ENCODE measurements at places on chromosomes 6 and 20.

DNA sequence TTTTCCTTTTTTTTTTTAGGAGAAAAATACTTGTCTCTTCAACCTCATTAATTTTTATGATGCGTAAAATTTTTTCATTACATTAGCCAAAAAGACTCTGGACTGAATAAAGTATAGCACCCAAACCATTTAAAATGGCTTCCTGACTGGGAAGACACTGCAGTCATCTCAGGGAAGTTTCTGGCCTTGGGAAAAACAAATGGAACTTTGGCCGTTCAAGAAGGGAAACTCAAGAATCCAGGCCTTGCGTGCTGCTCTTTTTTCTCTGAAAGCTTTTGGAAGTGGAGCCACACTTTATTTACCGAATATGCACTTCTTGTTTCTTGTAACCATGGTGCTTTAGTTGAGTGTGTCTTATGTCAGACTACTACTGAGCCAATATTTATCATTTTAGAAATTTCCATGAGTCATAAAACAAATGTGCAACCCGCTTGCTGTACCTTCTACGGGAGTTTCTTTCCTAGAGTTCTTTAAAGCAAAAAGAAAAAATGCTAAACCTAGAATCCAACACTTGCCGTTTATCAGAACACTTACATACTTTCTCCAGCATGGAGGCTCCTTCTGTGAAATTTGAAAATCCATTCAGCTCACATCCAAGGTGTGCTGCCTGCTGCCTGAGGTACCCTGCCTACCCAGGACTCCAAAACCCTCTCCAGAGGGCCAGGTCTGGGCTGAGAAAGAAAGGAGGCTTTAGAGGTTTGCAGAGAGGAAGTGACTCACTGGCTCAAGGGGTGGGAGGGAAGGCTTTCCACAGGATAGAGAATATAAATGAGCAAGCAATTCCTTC lies 11.5 kb upstream of the DSTN start:
- peak; percentile 4 for DNase-seq

DNA sequence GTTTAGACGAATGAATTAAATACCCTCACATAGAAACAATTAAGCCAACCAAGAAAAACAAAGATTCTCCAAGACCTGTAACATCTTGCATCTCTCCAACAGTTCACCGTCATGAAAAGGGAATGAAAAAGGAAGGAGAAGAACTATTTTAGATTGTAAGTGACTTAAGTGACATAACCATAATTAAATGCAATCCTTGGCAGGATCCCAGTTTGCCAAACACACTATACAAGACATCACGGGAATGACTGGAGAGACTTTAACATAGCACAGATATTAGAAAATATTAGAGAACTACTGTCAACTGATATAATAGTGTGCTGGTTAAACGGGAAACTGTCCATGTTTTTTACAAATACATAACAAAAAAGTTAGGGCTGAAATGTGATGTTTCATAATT lies 22.2 kb downstream of the EPB41L2 start:
- no peak for DNase-seq

DNA sequence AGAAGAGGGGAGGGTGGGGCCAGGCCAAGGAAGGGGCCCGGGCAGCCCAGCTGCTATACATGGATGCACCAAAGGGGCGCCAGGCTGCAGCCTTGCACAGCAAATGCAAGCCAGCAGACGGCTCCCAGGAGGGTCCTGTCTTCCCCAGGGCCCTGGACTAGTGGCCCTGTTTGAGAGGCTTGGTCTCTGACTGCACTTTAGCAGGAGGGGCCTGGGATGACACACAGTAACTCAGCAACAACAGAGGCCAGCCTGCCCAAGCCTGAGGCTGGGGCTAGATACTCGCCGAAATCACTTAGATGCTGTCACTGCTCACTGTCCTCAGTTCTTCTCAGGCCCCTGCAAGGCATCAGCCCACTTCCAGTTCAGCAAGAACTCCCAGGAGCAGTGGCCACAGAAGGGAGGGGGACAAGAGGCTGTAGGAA lies 73.5 kb downstream of the TRAM2 start:
- no peak for DNase-seq

GRCh38 chr20:38471987-38472512 lies 593 bp upstream of the RALGAPB start:
- no peak for DNase-seq

DNA sequence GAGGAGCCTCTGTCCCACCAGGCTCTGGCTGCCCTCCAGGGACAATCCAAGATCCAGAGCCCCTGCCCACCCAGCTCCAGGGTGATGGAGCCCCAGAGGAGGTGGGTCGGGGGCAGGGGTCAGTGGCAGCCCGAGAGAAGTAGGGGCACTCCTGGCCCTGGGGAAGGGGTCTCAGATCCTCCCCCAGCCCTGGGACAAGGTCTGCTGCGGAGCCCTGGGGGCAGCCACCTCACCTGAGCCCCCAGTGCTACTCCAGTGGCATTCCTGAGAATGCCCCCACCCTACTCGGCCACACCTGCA lies 2.7 kb upstream of the LAMA5 start:
- no peak for DNase-seq

GRCh38 chr6:49776444-49776843 lies 10.6 kb downstream of the PGK2 start:
- DNase-seq = no peak

DNA sequence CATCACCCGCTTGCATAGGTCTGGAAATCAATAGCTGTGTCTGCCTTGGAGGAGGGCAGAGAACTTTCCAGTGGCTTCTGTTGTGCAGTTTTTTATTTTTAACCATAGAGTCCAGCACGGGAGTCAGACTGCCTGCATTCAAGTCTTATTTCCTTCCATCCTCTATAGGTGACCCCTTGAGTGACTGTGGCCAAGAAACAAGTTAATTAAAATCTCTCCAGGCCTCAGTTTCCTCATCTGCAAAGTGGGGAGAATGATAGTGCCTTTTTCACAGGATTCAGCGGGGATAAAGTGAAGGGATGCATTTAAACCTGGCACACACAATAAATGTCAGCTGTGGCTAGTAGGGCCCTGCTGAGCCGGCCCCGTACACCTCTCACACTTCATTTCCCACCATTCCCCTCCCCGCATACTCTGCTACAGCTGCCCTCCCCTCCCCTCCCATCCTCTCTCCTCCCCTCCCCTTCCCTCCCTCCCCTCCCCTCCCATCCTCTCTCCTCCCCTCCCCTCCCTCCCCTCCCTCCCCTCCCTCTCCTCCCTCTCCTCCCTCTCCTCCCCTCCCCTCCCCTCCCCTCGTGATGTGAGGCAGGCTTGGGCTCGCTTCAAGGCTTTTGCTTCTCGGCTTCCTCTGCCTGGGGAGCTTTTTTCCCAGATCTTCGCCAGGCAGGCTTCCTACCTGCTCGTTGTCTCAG lies 150.5 kb downstream of the TFAP2C start:
- no peak for DNase-seq

DNA sequence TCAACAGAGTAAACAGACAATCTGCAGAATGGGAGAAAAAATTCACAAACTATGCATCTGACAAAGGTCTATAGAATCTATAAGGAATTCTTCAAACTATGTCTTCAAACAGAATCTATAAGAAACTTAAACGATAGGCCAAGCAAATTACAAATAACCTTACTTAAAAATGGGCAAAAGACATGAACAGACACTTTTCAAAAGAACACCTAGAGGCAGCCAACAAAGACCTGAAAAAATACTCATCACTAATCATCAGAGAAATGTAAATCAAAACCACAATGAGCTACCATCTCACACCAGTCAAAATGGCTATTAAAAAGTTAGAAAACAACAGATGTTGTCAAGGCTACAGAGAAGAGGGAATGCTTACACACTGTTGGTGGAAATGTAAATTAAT lies 81.3 kb downstream of the ID4 start:
- no peak for DNase-seq

Measured in GF-D8 (cell line).